ENCODE measurements at places on chromosomes 11 and 22.

- DNase-seq = no peak
These were observed 186.0 kb upstream of the CNTN5 start for GRCh38 chr11:98834776-98835175.

DNA sequence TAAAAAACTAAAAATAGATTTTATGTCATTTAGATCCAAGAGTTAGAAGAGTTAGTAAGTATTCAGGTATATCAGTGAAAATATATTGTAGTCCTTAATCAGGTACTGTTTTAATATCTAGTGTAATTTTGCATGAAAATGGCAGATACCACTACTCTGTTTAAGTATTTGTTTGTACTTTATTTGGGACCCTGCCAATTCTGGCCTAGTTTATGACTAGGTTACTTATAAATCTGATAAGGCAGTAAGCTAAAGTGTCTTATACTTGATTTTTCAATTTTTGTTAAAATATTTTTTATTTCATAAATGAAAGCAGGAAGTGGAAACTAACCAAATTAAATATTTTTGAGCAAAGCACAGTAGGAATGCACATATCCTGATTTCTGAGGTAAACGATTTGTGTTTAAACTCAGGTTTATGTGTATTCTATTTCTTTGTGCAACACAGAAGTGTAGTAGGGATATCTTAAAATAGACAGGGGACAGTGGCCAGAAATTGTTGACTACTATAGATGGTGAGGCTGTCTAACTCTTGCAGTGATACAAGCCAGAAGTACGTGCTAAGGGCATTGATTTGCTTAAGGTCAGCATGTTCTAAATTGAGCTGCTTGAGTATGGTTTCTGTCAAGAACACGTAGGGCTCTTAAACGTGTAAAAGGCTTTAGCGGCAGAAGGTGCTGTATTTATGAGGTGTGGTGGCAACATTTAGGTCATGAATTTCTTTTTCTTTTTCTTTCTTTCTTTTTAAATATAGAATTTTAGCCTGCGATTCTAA, 34.0 kb downstream of the HIPK3 start:
- no peak for DNase-seq

DNA sequence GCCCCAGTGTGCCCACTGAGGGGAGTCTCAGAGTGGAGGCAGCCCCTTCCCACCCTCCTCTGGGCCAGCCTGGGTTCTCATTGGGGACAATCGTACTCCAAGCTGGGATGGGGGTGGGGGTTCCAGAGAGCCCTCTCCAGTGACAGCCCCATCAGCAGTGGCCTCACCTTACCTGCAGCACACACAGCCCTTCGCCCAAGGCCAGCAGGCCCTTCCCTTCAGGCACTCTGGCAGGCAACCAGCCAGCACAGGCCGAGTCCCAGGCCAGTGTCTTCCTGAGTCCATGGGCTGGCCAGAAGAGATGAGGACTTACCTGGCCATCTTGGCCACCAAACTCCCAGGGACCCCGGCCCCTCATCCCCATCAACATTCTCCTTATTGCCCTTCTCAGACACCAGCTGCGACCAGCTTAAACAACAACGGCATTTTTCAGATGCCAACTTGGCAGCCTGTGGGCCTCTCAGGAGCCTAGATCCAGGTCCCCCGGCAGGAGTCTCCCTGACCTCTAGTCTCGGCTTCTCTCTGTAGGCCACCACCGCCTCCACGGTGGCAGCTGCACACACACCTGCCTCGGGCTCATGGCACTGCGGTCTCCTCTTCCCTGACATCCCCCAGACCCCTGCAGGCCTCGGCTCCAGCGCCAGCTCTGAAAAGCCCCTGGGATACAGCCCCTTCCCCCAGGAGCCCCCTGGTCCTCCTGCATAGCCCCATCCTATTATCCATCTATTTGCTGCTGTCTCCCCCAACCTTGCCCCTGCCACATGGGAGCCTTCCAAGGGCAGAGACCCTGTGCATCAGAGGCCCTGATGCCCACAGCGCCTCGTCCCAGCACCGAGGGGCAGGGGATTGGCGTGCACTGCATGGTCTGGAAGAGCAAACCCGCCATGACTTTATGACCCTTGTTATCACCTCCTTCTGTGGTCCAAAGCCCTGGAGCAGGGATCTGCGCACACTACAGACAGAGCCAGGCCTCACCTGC, 111.2 kb upstream of the FGF3 start:
- DNase-seq = no peak

- no peak for DNase-seq
These were observed 669 bp downstream of the KDM4D start for GRCh38 chr11:94974178-94974577.

GRCh38 chr11:10611979-10612862, 43.8 kb upstream of the LYVE1 start:
- DNase-seq = no peak

GRCh38 chr11:13183094-13183825, 94.3 kb upstream of the BMAL1 start:
- peak; percentile 9 for DNase-seq

- no peak for DNase-seq
These were observed 6.2 kb downstream of the USH1C start for GRCh38 chr11:17538054-17538453.

GRCh38 chr11:76391021-76391420, 9.9 kb downstream of the GVQW3 start:
- DNase-seq = peak; percentile 88

- DNase-seq = no peak
These were observed 373.4 kb downstream of the JRKL start for GRCh38 chr11:96763244-96763643.

- DNase-seq = no peak
These were observed 18.2 kb downstream of the ARVCF start for GRCh38 chr22:19998232-19998951.

DNA sequence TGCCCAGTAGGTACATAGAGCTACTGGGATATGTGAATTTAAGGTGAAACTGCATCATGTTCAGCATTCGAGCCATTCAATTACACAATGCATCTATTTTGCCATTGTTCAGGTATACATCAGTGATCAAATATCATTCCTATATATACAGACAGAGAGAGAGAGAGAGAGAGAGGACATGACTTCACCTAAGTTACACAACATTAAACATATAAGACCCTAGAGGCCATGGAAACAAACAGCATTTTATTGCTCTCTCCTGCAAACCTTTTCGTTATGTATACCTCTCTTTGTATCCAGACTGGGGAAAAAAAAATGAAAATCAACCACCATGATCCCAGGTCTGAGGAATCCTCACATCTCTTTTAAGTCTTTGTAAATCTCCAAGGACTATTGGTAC, 1829.1 kb downstream of the LRRC4C start:
- DNase-seq = no peak

GRCh38 chr11:74070723-74071492, 62.0 kb upstream of the UCP3 start:
- DNase-seq = no peak
